Type B pancreatic cell (in vitro differentiated cells): ENCODE measurements at places on chromosomes 7 and 10.

DNA sequence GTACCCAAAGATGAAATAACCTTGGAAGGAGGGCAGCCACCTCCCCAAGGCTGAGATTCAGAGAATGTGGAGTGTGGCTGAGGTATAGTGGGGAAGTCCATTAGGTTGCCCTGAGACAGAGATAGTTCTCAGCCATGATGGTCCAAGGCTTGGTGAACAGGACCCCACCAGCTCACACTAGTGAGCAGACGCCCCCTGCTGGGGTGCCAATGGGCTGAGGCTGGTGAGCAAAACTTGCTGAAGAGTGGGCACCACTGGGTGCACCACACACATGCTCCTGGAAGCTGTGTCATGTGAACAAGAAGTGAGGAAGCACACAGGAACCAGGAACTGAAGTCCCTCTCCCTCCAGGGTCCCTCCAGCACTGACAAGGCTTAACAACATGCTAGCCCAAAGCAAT is 8.9 kb downstream of the FBXL13 start:
- no peak for DNase-seq

DNA sequence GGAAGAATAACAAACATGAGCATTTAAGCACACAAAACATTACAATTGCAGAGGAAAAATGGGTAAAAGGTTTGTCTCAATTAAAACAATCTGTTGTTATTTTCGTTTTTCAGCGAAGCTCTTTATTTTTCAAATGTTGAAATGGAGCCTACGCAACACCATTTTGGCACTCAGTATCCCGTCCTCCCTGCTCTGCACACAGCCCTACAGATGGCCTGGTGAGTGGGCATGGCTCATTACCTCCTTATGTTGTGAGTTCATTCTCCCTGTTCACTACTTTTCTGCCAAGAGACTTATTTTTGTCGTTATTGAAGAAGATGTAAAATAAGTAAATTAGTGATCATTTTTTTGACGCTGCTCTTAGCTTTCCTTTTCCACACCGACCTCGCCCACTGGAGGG is 167.8 kb upstream of the CXCL12 start:
- DNase-seq: no peak

DNA sequence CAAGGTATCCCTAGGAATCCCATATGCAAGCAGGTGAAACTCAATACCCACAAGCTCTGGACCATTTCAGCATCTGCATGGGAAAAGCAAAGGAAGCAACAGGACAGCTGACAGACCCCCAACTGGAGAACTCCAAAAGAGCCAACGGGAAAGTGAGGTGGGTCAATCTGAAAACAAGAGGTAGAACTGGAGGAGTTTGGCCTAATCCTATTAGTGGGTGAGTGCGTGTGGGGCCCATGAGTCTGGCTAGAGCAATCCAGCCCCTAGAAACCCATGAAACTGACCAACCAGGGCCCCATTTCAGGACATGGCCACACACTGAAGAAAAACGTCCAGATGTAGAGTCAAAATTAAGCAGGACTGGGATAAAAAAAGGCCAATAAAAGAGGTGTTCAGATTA is 26.6 kb upstream of the WNT8B start:
- DNase-seq: no peak

GRCh38 chr7:30524545-30524944 is 19.9 kb upstream of the GGCT start:
- DNase-seq: no peak

- DNase-seq: no peak
Measured at GRCh38 chr10:58453105-58453504, 59.6 kb upstream of the BICC1 start.

DNA sequence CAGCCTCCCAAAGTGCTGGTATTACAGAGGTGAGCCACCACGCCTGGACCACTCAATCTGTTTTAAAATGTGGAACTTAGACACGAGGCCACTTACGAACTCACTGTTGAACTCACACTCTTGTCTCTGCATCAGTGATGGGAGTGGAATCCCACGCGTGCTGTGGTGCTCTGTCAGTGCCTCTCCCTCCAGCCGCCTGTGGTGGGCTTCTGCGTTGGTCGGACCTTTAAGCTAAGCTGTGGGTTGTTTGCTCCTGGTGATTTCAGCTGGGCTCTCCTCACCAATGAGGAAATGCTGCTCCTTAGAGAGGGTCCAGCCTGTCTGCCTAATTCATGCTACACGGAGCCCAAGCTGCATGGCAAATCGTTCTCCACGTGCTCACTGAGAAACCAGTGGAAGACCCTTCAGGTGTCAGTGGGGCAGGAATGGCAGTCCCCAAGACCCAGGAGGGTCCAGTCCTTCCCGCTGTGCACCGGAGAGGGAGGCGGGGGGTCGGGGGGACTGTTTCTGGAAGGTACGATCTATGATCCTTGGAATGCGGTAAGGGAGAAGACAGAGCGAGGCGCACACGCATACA is 17.9 kb upstream of the PRKAR1B start:
- DNase-seq: no peak

DNA sequence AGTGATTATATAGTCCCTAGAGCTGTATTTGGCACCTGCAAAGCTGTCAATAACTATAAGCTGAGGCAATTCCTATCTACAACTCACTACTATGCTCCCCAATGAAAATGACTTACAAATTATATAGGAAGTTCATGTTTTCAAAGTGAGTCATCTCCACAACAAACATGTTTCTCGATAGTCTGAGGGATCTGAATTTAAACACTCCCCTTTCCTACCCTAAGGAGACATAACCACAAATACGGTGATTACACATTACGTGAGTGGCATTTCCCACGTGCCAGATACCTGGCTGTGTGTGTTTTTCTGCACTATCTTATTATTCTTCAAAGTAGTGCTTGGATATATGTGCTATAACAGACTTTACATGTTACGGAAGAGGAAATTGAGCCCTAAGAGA is 122.5 kb upstream of the C1QL3 start:
- DNase-seq: no peak

DNA sequence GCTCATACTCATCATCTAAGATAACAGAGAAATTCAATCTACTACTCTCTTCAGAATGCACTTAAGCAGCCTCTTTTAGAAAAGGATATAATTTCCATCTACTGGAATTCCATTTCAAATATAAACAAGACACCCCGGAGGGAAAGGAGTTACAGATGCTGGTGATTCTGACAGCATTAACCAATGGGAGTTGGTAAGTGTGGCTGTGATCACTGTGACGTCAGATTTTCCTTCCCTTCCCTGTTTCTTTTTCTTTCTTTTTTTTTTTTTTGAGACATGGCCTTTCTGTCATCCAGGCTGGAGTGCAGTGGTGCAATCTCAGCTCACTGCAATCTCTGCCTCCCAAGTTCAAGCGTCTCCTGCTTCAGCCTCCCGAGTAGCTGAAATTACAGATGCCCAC is 106.6 kb downstream of the ACTR3B start:
- DNase-seq: no peak

- no peak for DNase-seq
Measured at GRCh38 chr10:90997670-90998069, 76.8 kb upstream of the ANKRD1 start.

GRCh38 chr7:33986951-33987947 is 81.9 kb downstream of the BMPER start:
- no peak for DNase-seq

DNA sequence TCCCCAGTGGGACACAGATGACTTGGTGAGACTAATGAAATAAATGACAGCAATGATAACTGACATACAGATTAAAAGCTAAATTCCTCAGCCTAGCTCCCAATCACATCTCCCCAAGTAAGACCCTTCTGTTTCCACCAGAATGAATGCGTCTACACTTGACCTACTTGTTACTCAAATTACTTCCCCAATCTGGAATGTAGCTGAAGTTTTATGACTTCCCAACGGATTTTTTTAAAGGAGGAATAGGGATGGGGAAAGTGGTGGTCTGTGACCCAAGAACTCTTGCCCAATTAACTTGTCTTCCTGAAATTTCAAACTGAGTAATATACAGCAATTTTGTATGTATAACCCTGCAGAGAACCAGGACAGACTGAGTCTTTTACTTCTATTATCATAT is 9.1 kb downstream of the H2AZ2 start:
- DNase-seq: no peak

- DNase-seq: no peak
Measured at GRCh38 chr7:54989453-54990225, 29.2 kb upstream of the EGFR start.

- DNase-seq: no peak
Measured at GRCh38 chr7:142438923-142439515, 181.2 kb upstream of the PRSS58 start.

DNA sequence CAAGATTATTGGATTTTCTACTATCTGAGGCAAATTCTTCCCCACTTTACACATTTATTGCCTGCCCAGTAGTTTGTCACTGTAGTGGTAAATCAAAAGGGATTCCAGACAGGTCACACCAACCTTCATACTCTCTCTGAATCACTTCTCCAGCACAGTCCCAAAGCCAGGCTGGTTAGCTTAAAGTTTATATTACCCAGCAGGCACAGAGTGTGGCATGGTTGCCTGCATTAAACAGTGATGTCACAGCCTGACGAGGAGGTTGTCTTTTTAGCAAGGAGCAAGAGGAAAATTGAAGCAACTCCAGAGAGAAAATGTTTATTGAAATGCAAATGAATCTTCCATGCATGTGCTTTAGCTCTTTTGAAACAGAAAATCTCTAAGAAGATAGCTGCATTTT is 375.5 kb upstream of the CELF2 start:
- no peak for DNase-seq

GRCh38 chr10:119370972-119371703 is 163.8 kb downstream of the GRK5 start:
- no peak for DNase-seq

DNA sequence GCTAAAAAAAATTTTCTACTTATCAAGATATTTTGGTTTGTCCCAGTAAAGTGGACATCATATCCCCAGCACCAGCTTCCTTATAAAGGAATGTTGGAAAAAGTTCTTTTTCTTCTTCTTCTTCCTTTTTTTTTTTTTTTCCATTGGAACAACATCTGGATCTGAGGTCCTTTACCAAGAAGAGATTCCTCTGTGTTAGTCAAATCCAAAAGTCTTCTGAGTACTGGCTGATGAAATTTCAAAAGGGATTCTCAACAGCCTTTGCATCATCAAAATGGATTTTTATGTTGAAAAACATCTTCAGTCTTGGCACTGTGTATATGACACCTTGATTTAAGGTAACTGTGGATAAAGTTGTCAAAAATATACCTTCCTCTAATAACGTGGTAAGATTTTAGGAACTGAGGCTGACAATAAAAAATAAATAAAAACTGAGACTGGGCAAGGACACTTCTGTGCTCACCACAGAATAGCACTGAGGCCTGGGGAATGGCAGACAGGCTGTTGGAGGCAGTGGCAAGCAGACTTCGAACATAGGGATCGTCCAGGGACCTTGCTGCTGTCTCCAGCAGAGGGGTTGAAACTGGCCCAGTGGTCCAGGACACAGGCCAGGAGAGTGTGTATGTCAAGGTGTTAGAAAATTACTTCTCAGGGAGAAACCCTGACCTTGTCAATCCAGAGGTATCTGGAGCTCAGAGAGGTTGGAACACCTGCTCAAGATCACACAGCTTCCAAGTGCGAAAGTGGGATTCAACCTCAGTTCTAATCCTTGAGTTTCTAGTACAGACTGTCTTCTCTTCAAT is 130.4 kb downstream of the PTPN20 start:
- DNase-seq: no peak

DNA sequence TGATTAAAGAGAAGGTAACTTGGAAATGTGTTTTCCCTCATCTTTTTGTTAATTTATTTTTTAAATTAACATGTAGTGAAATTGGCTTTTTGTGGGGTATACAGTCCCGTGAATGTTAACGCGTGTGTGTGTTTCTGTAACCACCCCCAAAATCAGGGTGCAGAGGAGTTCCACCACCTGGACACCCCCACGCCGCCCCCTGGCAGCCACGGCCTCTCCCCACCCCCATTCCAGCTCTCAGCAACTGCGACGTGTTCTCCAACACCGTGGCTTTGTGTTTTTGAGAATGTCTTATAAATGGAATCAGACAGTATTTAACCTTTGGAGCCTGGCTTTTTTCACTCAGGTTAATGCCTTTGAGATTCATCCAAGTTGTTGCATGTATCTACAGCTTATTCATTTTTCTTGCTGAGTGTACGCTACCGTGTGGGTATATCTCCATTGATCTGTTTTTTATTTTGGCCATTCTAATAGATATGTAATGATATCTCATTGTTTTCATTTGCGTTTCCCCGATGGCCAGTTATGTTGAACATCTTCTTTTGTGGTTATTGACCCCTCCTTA is 218.8 kb downstream of the EBF3 start:
- no peak for DNase-seq

DNA sequence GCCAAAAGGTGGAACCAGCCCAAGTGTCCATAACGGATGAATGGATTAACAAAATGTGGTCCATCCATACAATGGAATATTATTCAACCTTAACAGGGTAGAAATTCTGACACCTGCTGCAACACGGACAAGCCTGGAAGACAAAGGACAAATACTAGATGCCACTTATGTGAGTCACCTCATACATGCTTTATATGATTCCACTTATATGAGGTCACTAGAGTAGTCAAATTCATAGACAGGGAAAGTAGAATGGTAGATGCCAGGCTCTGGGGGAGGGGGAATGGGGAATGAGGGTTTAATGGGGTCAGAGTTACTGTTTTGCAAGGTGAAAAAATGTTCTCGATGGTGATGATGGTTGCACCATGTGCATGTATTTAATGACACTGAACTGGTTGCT is 34.0 kb upstream of the CYTH3 start:
- no peak for DNase-seq

DNA sequence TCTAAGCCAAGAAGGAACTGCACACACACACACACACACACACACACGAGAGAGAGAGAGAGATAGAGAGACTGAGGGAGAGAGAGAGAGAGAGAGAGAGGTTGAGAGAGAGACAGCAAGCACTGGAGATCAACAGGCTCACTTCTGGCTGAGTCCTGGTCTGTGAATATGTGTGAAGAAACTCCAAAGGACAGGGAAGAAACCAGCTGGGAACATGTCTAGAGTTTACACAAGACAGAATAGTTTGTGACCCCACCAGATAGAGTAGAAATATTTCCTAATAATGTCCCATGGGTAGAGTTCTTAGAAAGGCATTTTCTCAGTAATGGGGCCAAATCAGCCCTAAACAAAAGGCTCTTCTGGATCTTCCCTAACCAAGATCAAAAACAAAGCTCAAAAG is 155.5 kb upstream of the IGFBP3 start:
- DNase-seq: no peak

- DNase-seq: peak; percentile 78
Measured at GRCh38 chr10:93288679-93289634, 193.2 kb downstream of the MYOF start.

DNA sequence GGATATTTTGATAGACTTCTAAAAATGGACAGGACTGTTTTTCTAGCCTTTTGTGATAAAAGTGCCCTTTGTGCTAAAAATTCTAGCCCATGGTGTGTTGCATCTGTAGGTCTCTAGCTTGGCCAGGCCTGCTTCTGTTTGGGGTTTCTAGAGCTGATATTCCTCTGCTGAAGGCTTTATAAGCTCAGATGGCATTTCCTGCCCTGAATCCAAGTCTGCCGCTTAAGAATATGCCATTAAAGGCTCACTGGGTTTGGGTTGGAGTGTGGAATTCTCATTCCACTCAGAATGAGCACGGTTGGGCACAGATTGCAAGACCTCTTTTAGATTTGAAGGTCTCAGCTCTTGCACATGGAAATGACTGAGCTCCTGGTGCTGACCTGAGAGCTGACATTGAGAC is 49.4 kb upstream of the IGFBP3 start:
- DNase-seq: no peak

- DNase-seq: no peak
Measured at GRCh38 chr10:92240289-92241157, 50.4 kb downstream of the CPEB3 start.
